ENCODE measurements at places on chromosomes 7 and 10.

DNA sequence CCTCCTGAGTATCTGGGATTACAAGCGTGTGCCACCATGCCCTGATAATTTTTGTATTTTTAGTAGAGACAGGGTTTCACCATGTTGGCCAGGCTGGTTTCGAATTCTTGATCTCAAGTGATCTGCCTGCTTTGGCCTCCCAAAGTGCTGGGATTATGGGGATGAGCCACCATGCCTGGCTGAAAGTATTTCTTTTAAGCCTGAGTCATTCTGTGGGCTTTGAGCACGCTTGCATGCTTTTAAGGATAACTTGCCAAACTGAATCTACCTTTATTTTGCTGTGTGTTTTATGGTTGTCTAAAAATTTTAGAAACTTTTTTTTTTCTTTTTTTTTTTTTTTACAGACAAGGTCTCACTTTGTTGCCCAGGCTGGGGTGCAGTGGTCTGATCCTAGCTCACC lies 33.2 kb downstream of the CNNM2 start:
- no peak for DNase-seq

DNA sequence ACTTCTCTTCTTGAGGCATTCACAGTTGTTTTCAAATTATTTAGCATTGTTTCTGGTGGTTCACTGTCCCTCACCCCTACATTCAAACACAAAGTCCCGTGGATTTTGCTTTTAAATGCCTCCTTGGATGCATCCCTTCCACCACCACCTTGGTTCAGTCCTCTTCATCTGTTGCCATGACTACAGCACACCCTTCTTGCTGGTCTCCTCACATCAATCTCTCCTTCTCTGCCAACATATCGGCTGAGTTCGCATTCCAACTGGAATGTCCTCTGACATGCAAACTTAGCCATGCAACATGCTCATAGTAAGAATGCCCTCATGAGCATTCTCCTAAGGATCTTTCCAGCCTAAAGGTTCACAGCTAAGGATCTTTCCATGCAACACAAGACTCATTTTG lies 198.3 kb upstream of the AGK start:
- DNase-seq: no peak

DNA sequence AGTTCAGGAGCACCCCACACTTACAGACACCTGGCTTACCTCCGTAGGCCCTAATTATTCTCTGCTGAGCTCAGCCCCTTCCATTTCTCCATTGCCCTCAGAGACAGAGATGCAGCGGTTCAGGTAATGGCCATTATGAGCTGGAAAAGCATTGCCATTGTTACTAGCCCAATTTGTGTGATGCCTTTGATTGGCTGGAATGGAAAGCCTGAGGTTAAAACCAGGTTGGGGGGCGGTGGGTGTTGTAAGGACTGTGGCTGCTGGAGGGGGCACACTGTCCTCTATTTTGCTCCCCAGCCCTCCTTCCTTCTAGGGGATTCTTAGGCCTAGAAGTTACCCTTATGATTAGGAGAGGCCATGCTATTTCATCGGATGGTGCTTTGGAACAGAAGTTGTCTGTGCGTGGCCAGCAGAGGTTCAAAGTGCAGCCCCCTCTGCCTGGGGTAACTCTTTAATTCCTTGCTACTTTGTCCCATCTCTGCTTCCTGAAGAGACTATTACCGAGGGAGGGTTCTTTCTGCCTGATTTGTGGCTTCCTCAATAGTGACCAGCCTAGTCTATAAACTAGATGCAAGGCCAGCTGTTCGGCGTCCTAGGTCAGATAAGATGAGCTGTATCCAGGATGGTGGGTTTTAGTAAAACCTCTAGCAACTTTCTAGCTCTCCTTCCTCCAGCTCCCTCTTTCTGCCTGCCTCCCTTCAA lies 14.2 kb upstream of the ACSL5 start:
- DNase-seq: no peak

DNA sequence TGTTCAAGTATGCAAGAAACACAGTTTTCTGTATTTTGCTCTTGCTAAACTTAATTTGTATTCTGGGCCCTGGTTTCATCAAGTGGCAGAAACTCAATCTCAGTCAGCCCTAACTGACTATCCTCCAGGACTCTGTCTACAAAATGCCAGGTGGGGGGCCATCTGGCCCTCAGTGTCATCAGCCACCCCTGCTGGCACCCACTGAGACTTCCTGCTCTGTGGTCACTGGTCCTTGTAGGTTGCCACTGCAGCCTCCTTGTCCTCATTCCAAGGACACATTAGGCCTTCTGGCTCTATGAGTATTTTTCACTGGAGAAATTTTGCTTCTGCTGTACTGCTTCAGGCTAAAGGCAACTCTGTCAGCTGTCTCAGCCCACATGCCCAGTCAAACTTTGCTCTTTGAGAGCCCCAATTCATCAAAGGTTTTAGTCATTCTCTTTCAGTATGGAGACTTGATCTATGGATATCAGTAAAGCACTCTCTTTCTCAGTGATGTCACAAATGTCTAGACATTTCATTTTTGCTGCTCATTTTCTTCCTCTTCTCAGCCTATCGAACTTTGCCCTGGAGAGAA lies 163.6 kb downstream of the KCND2 start:
- DNase-seq: no peak

DNA sequence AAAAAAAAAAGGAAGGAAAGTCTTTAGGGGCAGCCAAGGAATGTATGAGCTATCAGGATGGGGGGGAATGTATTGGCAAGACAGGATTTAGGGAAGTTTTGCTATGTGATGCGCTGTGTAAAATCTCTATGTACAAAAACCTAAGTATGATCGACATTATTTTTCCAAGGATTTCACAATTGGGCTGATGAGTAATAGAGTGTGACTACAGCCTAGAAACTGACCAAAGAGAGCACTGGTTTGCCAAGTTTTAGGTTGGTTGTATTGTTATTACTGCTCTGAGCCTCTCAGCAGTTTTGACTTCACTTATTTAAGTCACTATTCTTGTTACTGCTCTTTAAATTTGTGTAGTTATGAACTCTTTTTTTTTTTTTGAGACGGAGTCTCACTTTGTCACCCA lies 107.3 kb downstream of the NRCAM start:
- no peak for DNase-seq

- DNase-seq: no peak
These were observed 68.4 kb downstream of the RAMP3 start for GRCh38 chr7:45225948-45226335.

Data from left ventricle myocardium inferior (tissue), 1 donor.